ENCODE measurements at places on chromosomes 13 and 19.
A peak's percentile ranks its signal among the peaks of the same experiment; 100 is the strongest.

DNA sequence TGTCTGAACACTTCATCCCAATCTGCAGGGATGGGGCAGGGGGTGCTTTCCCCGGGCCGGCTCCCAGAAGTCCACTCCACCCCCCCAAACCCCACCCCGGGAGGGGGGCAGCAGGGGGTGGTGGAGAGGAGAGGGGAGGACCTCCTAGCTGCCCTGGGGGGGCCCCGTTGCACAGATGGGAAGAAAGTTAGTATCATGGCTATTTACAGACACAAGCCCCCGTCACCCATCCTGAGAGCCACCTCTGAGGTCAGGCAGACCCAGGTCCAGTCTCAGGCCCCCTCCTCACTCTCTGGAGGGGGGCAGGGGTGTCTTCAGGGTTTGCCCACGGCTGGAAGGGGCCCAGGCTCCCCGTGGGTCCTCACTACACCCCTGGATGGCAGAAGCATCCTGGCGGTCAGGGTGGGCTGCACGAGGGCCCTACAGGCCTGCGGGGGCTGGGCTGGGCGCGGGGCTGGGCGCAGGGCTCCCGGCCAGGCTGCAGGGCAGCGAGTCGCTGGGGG is 5.8 kb upstream of the REXO1 start:
- DNase-seq = no peak

DNA sequence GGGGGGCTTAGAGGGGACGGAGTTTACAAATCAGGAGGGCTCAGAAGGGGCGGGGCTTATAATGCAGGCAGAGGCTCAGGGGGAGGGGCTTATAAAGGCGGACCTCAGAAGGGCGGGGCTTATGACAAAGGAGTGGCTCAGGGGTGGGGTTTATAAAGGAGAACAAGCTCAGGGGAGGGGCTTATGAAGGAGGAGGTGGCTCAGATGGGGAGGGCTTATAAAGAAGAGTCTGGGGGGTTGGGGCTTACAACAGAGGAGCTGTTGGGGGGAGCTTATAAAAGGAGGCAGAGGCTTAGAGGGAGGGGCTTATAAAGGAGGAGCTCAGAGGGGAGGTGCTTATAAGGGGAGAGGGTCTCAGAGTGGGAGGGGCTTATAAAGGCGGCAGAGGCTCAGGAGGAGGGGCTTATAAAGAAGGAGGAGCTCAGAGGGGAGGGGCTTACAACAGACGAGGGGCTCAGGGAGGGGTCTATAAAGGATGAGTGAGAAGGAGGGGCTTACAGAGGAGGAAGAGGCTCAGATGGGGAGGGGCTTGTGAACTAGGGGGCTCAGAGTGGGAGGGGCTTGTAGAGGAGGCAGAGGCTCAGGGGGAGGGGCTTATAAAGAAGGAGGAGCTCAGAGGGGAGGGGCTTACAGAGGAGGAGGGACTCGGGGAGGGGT is 1.0 kb downstream of the SMIM24 start:
- no peak for DNase-seq

- DNase-seq = no peak
Observed at GRCh38 chr13:22227895-22228294, 557.0 kb downstream of the FGF9 start.

DNA sequence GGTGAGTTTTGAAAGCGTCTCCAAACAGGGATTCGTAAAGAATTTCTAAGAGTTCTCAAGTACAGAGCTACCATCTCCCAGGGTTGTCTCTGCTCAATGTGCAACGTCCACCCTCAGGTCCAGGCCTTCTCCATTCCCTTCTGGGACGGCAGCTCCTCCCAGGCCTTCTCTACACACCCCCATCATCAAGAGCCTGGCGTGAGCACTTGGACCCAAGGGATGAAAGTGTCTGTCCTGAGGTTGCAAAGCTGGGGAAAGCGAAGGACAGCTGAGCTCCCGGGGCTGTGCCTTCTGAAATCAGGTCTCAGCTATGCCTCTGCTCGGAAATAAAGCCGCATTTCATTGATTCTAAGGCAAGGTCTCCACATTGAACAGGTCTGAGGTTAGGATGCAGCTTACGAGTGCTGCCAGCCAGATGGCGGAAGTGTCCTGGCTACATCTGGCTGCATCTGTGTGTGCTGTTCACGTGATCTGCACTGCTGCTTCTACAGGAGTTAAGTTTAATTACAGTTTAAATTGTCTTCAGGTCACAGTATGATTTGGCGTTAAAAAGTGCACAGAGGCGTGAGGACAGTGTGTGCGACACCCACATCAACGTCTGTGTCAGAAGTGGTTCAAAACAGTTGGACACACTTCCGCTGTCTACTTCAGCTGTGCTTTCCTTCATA is 27.0 kb upstream of the MIER2 start:
- DNase-seq = peak; percentile 78

DNA sequence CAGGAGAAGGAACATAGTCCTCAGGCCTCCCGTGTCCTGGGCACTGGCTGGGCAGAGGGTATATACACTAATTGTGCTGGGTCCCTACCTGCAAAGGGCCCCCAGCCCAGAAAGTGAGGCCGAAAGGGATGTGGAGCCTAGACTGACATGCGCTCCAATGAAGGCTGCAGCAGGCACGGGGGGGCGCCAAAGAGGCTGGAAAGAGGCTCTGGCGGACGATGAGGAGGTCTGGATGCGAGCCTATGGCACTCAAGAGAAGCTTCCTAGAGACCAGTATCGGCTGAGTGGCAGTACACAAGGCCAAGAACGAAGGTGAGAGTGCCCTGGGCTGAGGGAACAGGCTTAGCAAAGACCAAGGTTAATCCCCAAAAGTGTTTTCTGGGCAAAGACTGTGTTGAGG is 16.6 kb downstream of the VRK3 start:
- no peak for DNase-seq
